ENCODE measurements at places on chromosomes 5 and 9.
A peak's percentile ranks its signal among the peaks of the same experiment; 100 is the strongest.

DNA sequence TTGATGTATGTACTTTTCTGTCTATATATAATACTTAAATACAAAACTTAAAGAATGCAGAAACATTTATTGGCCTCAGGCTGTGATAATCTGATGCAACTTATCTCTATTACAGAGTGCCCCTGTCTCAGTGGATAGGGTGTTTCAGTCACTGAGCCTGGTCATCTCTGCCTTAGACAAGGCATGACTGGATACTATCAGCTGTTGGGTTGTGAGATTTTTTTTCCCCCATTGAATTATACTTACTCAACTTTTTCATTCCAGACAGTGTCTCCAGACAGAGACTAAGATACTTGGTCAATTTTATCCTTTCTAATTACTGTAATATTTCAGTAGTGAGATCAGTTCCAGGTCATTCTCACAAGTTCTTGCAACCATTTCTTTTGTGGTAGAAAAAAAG lies 26.7 kb downstream of the XRCC4 start:
- no peak for DNase-seq

DNA sequence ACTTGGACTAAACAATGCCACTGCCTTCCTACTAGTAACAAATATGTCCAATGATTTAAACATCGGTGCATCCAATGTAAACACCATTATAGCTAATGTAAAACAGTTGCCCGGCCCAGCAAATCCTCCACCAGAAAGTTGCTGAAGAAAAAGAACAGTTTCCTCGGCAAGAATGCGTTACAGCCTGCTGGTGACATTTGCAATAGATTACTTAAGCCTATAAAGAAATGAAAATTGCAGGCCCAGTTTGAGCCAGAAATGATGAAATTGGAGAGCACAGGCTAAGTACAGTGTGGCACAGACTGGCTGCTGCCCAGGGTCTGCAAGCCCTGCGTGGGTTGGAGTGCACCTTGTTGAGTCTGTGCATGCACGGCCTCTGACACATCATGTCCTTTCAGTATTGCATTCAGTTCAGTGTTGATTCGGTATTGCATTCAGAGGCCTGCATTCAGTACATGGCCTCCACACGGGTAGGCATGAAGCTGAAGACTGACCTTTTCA lies 406.0 kb upstream of the KLF4 start:
- no peak for DNase-seq

- no peak for DNase-seq
These were observed 35.8 kb upstream of the PLPP1 start for GRCh38 chr5:55570570-55570969.

- no peak for DNase-seq
These were observed 84.8 kb downstream of the WNK2 start for GRCh38 chr9:93268551-93269314.

GRCh38 chr5:92553326-92553725 lies 1027.7 kb downstream of the NR2F1-AS1 start:
- no peak for DNase-seq

DNA sequence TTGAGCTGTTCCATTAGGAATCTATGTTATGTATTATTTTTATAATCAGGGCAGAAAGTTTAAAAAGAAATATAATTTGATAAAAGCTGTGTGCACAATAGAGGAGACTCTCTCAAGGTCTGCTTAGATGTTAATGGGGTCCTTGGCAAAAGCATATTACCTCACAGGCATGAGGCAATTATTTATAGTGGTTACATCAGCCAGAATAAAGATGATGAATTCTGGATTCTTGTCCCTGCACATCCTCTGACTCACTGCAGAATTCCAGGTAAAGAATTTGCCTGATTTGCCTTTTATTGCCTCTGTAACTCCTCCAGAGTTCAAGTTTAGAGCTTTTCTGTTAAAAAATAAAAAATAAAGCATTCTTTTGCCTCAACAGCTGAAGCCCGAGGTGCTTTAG lies 253.6 kb downstream of the MAST4 start:
- peak; percentile 79 for DNase-seq

GRCh38 chr5:104431002-104431620 lies 868.5 kb upstream of the NUDT12 start:
- no peak for DNase-seq

DNA sequence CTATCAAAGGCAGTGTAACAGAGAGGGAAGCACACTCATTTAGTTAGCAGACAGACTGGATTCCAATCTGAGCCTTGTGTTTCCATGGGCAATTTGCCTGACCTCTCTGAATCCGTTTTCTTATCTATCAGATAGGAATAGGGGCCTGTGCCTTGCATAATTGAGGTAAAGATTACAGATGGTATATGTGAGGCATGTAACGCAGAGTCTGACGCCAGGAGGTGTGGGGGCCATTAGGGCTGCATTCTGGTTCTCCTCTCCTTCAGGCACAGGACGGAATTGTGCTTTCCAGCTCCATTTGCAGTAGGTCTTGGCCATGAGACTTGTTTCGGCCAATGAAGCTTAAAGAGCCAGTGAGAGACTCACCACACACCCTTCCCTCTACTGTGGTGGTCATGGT lies 97.6 kb downstream of the FRMD3 start:
- DNase-seq = peak; percentile 60

- DNase-seq = no peak
These were observed 74.0 kb downstream of the HRH2 start for GRCh38 chr5:175731756-175732465.

GRCh38 chr5:169814522-169814921 lies 165.8 kb downstream of the INSYN2B start:
- DNase-seq = no peak

DNA sequence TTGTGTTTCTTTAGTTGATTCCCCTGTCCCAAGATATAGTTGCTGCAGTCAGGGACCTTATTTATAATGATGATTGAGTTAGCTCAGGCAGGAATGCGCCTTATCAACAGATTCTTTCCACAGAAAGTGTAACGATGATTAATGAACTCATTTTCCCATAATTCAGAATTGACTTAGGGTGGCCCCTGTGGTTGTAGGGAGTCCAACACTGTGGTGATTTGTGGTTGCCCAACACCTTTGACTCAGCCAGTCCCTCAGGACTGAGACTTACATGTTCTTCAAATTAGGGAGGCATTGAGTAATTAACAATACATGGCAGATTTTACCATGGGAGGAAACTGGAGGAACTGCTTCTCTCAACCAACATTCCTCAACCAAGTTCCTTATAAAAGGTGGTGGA lies 221.9 kb downstream of the GABRG2 start:
- DNase-seq = no peak

GRCh38 chr9:129904734-129905133 lies 69.5 kb downstream of the USP20 start:
- no peak for DNase-seq

- no peak for DNase-seq
These were observed 18.9 kb downstream of the NREP start for GRCh38 chr5:111738118-111738517.

DNA sequence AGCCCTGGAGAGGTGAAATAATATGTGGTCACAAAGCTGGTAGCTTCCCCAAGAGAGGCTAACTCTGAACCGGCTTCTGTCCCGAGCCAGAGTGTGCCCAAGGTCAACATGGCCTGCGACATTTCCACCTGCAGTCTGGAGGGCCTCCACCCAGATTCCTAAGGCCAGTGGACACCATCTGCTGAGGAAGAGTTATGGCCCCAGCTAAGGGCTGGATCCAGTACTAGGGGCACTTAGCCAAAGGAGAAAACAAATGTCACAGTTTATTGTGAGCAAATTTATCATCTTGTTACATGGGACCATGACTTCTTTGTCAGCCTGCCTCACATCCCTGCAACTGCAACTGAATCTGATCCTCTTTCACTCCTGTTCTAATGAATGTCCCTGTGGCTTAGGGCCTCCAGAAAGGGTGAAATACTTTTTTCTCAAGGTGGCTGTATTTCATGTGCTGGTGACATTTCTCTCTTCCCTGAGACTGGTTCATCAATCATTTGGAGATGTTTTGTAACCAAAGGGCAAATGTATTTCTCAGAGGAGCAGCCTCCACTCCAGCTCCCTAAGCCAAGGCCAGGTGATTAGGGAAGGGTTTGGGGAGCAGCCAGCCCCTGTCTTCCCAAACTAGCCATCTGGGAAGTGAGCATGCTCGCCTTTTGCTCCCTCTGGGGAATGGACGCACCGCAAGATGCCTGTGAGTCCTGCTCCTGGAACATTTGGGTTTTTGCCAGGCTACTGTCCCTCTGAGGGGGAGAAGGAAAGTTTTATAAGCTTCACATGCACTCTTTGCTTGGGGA lies 148.3 kb downstream of the CMYA5 start:
- DNase-seq = no peak

DNA sequence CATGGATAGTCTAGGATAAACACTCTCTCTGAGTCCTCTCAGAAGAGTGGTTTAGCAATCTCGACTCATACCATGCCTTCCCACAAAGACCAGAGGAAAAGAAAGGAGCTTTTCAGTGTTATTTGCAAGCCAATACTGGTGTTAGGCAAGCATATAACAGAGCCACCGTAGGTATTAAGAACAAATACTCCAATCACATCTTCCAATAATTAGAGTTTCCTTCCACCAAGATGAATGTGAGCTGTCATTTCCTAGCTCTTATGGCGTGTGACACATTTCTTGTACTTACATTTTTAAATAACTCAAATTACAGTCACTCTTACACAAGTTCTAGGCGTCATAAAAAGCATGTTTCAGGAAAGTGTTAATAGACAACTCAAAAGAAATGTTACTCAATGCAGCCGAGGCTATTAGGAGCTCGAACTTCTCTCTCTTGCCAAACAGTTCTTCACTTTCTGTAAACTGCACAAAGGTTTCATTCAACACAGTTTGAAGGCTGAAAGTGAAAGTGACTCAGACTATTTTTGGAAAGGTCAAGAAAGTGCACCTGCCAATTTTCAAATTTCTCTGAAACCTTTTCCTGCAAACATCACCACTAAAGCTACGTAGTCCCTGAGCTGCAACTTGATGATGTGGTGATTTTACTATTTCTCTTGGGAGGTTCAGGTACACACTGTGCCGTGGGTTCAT lies 153.8 kb downstream of the AUH start:
- DNase-seq = no peak

- peak; percentile 74 for DNase-seq
These were observed 394.0 kb downstream of the CETN3 start for GRCh38 chr5:90015584-90016018.

GRCh38 chr5:45672271-45672670 lies 23.9 kb downstream of the HCN1 start:
- no peak for DNase-seq
